ENCODE measurements at places on chromosomes 11 and 22. TPM values are rescaled to one million over a fixed set of nuclear protein-coding genes. Genes with fewer than 3 reads are reported as not detected.

The FSHB gene
- polyA plus RNA-seq = not detected

DNA sequence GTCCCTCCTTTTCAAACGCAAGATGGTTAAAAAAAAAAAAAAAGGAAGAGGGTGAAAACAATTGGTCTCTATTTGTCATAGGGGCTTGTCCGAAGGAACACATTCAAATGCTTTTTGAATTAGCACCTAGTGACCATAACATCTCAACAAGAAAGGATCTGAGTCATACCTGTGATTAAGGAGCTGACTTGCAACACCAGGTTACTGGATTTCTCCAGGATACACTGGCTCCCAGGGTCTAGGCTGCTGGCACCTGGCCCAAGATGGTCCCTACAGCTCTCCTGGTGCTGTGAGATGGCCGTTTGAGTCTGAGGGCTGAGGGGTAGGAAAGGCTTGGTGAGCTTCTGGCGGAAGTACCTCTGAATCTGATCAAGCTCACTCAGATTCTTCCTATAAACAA, 28.4 kb upstream of the UCP3 start:
- DNase-seq = no peak

DNA sequence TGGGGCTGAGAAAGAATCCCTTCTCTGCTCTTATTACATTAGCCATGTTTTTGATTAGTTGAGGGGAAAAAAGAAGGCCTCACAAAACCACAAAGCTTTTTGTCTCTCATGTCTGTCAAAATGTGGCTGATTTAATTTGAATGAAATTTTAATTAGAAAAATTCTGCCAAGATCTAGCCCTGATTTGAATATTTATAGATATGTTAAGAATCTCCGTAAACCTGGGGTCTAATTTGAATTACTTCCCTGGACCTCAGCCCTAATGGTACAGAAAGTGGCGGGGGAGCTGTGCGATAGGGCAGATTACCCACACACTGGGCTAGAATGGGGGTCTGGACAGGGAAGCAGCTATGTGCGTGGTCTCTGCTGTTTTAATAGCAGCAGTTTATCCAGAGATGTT, 141.3 kb upstream of the TTC12 start:
- DNase-seq = no peak

DNA sequence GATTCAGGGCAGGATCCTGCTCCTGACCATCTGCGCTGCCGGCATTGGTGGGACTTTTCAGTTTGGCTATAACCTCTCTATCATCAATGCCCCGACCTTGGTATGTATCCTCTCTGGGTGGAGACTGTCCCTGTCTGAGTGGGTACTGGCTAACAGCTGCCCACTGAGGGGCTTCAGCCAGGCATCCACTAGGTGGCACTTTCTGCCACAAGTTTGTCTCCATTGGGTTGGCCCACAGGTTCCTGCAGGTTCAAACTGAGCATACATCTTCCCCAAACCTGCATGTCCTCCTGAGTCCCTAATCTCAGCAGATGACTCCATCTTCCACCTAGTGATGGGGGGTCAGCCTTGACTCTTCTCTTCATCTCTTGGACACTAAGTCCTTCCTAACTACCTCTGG, 4.4 kb downstream of the SLC2A11 start:
- DNase-seq = no peak

- no peak for DNase-seq
Observed at GRCh38 chr11:29634244-29634643, 382.6 kb downstream of the KCNA4 start.

GRCh38 chr11:65059959-65060824, 1.8 kb upstream of the NAALADL1 start:
- DNase-seq = no peak

DNA sequence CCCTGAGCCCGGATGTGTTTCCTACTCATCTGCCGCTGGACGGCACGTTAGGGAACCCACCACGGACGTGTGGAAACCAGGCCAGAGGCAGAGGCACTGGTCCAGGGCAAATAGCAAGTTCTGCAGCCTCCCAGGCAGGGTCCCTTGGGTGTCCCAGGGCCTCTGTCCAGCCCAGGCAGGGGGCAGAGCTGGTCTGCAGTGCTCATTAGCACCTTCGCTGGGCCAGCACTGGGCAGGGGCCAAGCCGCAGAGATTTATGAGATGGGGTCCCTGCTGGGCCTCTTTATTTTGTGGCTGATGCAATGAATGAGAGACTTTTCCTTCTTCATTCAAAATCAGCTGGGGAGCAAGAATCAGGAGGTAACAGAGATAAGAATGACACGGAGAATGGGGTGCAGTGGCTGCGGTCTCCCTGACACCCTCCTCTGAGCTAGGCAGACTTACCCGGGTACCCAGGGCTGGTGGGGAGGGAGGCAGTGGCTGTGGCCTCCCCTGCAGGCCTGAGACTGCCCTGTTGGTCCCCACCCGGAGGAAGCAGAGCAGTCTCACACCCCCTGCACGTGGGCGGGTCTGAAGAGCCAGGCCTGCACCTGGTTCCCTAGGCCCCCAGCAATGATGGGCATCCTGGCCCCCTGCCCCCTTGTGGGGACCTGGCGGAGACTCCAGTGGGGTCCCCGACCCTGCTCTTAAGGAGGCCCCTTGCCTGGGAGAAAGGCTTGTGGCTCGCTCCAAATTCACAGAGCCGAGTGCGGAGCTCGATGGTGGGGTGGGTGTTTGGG, 14.0 kb upstream of the PARVG start:
- DNase-seq = no peak

DNA sequence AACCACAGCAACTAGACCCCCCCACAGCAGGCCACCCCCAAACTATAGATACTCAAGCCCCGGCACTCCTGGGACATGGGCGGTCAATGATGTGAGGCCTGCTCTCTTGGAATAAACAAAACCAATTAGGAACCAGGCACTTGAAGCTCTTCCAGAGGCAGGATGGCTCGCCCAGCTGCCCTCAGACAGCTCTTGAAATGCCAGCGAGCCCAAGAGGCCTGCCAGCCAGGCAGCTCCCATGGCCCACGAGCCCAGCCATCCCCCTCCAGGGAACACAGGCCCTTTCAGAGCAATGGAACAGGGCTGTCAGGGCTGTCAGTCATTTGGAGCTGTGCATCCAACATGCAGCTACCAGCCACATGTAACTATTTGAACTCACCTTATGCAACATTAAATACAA, 34.0 kb upstream of the TFIP11 start:
- DNase-seq = no peak

GRCh38 chr22:42177891-42178336, 47.3 kb upstream of the CYP2D6 start:
- DNase-seq = no peak
